ENCODE measurements at places on chromosomes 2 and 18.

- no peak for DNase-seq
These were observed 84.6 kb downstream of the PRKRA start for GRCh38 chr2:178366412-178366811.

GRCh38 chr2:217685255-217685605 lies 317.6 kb downstream of the TNS1 start:
- DNase-seq = peak; percentile 89

GRCh38 chr18:26656944-26657536 lies 108.7 kb upstream of the KCTD1 start:
- no peak for DNase-seq

DNA sequence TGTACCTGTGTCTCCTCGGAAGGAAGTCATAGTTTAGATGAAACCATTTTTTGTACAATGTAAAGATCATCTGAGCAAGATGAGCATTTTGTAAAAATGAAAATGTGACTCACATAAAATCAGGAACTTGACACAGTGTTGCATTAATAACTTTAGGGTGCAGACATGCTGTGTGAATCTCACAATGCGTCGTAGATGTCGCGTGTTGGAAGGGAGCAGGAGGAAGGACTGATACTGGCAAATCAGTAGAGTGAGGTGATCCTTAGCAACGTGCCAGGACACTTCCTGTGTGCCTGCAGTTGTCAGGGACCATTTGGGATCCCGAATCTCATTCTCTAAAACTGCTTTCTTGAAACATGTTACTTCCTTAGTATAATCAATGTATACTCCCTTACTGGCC lies 103.1 kb downstream of the SH3BP4 start:
- peak; percentile 74 for DNase-seq

GRCh38 chr2:201234663-201235135 lies 25.6 kb upstream of the CASP8 start:
- DNase-seq = no peak

DNA sequence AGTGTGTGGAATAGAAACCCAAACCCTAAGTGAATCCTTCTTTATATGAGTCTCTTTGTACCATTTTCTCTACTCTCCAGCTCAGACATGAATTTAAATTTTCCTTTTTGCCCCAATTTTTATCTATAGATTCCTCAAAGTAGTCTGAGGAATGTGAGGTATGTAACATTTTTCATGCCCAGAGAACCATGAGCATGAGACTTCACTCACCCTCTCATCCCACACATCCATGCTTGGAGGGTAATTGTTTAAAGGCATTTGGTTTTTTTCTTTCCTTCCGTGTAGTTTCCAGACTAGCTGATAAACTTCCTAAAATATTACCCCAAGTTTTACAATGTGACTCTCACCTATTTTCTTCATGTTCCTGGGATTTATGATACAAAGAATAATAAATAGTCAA lies 2056.8 kb upstream of the CELF4 start:
- no peak for DNase-seq

GRCh38 chr2:73939419-73939818 lies 12.7 kb downstream of the DGUOK start:
- DNase-seq = peak; percentile 55

- DNase-seq = no peak
These were observed 128.8 kb downstream of the CERS6 start for GRCh38 chr2:168584911-168585310.

DNA sequence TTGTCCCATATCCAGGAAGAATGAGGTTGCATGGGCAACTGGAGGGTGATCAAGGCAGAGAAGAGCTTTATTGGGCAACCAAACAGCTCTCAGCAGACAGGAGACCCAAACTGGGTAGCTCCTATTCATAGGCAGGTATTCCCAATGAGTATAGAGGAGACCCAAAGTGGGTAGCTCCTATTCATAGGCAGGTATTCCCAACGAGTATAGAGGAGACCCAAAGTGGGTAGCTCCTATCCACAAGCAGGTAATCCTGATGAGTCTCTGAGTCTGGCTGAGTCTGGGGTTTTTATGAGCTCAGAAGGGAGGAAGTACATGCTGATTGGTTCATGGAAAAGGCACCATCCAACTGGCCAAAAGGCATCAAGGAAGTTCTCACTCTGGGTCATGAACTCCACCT lies 5.3 kb upstream of the GORASP2 start:
- DNase-seq = peak; percentile 1

DNA sequence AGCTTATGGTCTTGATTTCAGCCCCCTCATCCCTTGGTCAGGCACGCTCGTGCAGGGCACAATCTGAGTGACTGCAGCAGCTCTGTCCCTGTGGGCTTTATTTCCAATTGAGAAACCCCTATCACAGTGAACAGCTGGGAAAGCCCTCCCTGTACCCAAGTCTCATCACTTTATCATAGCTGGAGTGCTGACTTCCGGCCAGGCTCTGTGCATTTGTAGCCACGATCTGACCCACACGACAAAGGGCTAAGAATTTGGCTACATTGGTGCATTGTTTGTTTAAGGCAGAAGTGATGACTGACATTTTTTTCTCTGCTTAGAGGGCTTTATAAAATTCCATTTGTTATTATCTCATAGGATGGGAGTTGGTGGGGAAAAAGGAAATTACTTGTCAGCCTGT lies 184.4 kb downstream of the KCNS3 start:
- DNase-seq = no peak

GRCh38 chr2:65159906-65160305 lies 30.0 kb upstream of the RAB1A start:
- peak; percentile 82 for DNase-seq

- no peak for DNase-seq
These were observed 19.1 kb upstream of the FHL2 start for GRCh38 chr2:105417857-105418436.

DNA sequence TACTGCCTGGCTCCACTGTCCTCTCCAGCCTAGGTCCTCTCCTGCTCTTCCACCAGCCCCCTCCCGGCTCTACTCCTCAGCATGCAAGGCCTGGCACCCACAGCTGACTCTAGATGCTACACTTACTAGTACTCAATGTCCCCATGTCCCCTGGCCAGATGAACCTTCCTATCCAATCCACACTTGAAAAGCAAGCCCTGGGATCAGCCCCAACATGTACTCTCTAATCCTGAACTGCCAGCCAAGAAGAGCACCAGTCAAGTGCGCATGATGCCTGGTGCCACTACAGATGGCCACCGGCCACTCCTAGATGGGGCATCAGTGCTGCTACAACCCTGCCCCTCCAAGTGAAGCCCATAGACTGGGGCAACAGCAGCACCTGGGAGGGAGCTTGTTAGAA lies 168.2 kb downstream of the STK39 start:
- DNase-seq = no peak

DNA sequence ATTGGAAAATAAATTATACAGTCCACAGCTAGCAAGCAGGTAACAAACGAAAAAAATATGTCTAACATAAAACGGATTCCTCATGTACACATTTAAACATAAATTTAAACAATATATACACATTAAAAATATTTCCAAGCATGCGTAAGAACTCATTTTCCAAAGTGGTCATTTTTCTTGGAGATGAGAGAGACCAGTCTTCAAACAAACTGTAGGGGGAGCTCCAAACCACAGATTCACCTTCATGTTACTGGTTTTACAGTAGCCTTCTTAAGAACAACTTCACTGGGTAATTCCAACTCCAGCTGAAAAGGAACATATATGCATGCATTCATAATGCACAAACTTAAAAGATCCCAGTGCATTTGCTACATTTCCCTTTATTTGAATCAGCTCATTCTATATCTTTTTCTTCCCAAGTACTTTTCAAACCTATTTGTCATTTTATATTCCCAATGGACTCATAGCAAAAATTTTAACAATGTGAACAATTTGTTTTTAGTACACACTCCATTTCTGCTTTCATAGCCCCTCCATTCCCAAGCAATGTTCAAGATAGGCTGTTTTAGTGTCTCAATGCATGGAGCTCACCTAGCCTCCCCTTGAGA lies 4.7 kb upstream of the STAMBP start:
- DNase-seq = peak; percentile 71

DNA sequence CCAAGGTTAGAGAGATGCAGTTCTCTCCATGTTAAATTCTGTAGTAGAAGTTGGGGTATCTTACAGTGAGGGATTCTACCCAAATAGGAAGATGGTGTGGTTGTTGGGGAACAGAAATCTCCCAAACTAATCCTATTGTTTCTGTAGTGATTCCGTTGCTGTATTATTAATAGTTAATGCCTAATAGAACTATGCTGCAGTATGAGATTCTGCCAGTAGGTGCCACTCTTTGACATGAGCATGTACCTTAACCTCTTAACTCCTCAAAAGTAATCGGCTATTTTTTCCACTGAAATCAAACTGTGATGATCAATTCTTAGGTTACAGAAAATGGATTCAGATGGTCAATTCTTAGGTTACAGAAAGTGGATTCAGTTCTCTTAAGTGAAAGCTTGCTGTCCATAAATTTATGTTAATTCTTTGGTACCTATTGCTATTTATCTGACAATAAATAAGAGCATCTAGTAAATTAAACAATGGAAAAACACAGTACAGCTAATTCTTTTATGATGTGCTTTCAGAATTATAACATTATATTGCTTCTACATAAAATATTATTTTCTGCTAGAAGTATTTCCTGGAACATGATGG lies 97.9 kb upstream of the DLX2 start:
- DNase-seq = no peak
